ENCODE measurements at places on chromosomes 2 and 18.

DNA sequence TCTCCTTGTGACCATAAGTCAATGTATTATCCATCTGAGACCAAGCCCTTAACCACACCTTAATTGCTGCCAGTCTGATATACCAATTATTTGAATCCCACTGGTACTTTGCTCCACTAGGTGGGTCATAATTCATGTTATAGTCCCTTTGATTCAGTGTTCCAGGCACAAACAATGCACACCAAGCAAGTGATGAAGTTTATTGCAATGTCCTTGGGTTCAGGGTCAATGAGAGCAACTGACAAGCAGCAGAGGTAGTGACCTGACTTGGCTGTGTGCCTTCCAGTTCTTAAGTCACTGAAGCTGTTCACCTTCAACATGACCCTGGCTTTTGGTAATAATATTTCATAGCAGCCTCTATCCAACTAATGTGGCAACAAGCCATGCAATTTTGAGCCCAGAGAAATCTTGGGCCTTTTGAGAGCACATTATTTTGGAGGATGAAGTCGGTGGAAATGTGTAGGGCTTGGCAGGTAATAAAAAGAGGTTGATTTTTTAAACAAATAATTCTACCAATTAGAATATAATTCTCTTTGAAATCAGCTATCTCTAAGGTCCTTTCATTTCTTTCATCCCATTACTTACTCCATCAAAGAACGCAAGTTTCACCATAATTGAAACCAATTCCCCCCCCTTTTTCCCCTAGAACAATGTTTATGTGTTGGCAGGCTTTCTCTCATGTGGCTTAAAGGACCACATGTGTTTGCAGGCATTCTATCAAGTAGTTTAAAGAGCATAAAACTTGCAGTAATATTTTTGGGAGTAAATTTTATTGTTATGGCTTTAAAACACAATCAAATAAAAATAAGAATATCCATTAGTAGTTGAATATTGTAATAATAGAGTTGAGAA lies 3.1 kb upstream of the CPO start:
- no peak for DNase-seq

DNA sequence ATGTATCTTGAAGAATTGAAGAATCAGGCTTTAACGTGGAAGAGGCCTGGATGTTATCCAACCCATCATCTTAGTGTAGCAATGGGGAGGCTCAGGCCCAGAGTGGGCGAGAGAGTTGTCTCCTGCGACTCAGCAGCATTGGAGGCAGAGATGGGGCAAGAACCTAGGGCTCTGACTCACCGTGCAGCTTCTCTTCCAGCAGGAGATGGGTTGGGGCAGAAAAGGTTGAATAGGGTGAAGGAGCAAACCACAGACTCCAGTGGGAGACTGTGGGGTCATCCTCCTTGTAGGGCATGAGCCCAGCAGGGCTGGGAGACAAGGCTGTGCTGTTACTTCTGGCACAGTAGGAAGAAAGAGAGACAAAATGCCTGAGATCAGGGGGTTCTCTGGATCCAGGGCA lies 1.4 kb downstream of the IL36RN start:
- no peak for DNase-seq

GRCh38 chr18:63832470-63832869 lies 55.0 kb upstream of the SERPINB2 start:
- no peak for DNase-seq

GRCh38 chr2:205058409-205058808 lies 513.1 kb downstream of the PARD3B start:
- no peak for DNase-seq

DNA sequence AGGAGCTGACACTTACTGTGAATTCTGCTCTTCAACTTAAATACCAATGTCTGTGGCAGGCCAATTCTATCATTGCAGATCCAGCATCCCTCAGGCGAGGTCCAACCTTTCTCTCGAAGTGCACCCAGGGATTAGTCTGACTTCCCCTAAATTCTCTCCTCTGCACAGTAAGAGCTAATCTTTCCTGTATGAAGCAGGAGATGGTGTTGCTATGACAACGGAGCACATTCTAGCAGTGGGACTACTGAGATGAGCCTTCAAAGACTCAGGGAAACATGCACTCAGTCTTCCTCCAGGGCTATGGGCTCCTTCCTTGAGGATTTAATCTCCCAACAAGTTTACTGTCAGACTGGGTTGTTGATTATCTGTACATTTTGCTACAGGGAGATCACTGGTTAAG lies 176.3 kb downstream of the NOL4 start:
- no peak for DNase-seq

DNA sequence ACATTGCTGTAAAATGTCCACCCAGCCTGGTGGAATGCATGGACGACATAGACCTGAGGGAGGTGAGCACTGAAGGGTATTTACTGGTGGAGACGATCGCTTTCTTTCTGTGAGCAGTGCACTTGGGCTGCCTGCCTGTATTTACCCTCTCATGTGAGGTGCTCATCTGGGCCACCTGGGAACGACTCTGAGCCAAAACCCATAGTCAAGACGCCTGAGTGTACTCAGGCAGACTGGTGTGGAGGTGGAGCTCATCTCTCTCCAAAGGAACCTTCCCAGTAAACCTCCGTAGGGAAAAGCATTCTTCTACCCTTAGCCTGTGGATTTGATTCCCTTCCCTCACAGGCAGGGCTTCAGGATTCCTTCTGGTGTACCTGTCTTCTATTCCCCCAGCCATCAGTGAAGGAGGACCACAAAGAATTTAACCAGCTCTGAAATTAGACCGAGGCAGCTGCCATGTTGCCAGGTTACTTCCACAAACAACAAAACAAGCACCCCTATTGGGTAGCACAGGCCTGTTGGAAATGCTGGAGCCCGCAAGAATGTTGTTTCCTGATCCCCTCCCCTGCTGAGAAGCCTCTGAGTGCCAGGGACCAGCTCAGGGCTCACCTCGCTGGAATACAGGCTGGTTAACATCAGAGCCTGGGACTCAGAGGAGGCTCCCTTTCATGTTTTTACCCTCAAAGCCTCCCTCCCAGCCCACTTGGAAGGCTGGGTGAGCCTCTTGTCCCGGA lies 47.5 kb upstream of the TXNDC2 start:
- no peak for DNase-seq

GRCh38 chr2:182248362-182248761 lies 178.5 kb downstream of the PDE1A start:
- DNase-seq: no peak

- no peak for DNase-seq
Measured at GRCh38 chr2:188604579-188604978, 312.9 kb downstream of the GULP1 start.

DNA sequence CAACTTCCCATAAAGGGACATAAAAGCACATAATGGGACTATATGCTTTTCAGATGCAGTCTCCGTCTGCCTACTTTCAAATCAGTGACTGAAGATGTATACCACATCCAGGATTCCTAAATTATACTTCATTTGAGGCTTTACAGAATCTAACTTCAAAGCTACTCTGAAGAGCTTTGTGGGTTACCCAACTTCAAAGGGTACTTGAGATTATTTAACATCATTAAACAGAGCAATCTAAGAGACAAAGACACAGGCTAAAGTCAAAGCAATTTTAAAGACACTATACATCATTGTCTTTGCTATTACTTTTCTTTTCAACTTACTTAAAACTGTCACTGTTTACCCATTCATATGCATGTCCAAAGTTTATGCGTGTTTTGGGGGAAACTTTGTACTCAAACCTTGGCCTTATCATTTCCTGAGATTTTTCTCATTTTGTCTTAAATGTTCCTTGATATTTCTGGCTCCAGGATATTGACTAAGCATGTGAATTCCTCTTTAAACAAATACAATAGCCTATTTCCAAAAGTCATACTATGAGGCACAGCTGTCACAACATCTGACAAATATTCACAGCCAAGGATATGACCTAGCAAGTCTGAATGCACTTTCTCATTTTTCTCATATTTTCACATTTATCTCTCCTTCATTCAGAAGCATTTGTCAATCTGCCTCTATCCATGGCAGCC lies 1985.1 kb upstream of the PIK3C3 start:
- DNase-seq: no peak

DNA sequence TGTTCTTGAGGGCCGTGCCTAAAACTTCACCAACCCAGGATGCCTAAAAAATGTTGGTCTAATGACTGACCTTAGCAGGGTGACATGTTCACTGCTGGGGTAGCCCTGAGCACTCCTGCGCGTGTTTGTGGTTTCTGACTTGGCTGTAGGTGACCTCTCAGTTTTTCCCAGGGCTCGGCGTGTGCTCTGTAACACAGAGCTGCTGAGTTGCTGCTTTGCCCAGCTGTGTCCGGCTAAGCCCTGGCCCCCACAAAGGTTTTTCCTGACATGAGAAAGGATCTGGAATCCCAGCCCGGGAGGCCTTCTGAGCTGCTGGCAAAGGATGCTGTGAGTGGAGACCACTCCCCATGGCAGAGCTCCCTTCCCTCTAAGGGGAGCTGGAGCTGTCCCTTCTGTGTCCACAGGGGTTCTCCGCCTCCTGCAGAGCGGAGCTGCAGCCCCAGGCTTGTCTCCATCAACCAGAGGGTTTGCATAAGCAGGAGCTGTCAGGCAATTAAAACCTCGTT lies 52.7 kb downstream of the CRIM1 start:
- no peak for DNase-seq

GRCh38 chr2:58609326-58609725 lies 368.2 kb upstream of the FANCL start:
- DNase-seq: no peak

GRCh38 chr2:181459621-181460021 lies 2.4 kb downstream of the ITGA4 start:
- DNase-seq: no peak

DNA sequence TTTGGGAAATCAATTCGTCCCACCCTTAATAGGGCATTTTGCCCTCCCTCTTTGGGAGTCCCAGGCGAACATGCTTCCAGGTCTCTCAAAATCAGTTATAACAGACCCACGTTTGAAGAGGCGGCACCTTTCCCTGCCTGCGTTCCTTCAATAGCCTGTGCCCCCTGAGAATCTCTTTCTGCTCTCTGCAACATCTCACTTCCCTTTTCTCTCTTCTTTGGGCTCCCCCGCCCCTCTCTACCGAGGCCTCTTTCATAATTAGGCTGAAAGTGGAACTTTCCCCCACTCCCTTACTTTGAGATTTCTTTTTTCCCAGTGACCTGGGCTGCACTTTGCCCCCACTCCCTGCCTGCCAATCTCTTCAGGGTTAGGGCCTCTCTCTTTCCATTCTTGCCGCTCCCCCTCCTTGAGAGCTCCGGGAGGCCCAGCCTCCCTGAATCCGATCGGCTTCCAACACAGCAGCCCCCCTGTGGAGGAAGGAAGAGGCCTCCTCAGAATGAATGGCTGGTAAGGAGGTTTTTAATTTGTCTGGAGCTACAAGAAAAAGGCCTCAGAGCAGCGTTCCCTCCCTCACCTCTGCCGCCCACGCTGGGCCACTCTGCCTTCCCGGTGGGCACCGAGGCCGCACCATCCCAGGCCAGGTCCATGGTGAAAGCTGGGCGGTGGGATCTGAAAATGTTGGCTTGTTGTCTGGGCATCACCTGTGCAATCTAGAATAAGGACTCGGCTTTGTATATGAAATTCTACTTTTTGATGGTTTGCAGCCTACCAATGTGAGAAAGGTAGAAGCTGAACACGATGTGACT lies 162.6 kb upstream of the SIX3 start:
- no peak for DNase-seq

- DNase-seq: no peak
Measured at GRCh38 chr2:215394102-215394805, 41.6 kb downstream of the FN1 start.

- DNase-seq: no peak
Measured at GRCh38 chr2:18814387-18814786, 225.0 kb upstream of the NT5C1B start.

DNA sequence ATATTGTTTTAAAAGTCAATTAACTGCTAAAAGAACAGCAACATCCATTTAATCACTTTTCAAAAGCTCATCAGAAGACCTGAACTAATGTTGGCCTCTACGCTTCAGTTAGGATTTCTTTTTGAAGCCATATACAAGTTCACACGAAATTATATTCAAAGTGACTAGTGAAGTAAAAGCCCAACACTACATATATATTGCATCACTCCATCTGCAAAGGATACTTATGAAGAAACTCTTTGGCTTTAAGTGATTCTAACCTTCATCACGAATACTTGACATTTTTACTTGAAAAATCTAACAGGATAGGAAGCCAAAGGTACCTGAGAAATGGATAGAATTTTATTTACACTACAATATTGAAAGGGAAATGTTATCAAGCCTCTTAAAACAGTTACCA lies 50.4 kb downstream of the LRPPRC start:
- no peak for DNase-seq

GRCh38 chr2:45031028-45031427 lies 21.8 kb upstream of the SIX2 start:
- DNase-seq: no peak

DNA sequence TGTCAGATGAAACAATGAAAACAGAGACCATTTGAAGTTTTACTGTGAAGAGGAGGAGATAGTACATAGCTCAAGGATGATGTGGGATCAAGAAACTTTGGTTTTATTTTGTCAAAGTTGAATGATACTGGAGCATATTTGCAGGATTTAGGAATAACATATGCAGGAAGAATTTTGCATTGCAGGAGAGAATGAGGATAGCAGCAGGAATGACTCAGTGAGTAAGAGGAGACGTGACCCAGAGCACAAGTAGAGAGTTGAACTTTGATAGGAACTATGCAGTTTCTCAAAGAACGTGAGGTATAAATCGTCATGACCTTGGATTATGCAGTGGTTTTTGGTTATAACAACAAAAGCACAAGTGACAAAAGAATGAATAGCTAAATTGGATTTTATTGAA lies 47.7 kb downstream of the MAPRE2 start:
- DNase-seq: no peak

DNA sequence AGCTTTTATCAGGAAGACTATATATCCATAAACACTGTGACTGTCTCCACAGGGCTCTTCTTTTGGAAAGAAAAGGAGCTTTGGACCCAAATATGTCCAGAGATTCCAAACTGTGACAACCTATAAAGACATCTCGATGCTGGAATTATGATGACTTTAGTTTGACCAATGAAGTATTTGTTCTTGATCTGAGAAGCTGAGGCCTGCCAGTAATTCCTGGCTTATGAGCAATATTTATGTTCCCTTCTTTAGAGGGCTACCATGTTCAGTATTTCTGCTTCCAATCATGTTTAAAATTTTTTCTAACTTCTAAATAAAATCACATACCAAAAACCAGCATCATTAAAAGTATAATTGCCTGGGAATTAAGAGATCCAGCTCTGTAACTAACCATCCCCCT lies 41.1 kb downstream of the FEZ2 start:
- DNase-seq: no peak

Data from activated T-helper 1 cell treated with Interleukin-2 at 50 U/mL for 16 hours (primary cell).